Endothelial cell (in vitro differentiated cells): ENCODE measurements at places on chromosomes 13 and 19.
A peak's percentile ranks its signal among the peaks of the same experiment; 100 is the strongest.

DNA sequence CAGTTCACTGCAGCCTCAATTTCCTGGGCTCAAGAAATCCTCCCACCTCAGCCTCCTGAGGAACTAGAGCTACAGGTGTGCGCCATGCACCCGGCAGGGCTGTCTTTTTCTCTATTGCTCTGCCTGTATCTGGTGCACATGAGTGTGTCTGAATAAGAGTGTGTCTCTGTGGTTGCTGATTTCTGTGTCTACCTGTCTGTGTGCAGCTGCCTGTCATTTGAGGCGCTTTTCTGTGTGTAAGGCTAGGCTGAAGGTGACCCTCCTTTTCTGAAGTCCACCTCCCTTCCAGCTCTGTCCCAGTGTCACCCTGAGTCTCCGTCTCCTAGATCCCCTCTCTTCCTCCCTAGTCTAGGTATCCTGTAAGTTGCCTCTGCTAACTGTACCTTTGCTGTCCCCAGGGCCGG is 1.5 kb upstream of the PRR12 start:
- no peak for DNase-seq

GRCh38 chr13:39600766-39601165 is 2.2 kb downstream of the LHFPL6 start:
- DNase-seq: peak; percentile 38

DNA sequence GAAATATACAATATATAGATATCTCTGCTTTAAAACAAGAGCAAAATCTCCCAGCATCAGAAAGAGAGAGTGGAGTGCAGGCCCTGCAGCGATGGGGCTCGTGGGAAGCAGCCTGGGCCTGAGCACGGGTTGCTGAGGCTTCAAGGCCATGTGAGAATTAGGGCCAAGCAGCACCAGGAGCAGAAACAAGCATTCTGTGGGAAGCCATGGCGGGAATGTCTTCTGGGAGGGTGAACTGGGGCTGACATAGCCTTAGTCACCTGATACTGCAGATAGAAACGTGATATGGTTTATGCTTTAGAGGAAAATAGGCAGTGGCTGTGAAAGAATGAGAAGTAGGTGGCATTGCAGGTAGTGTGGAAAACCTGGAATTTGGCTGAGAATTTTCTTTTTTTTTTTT is 472.3 kb downstream of the IRS2 start:
- no peak for DNase-seq

- DNase-seq: no peak
Observed at GRCh38 chr19:7927605-7928333, 1.8 kb upstream of the CTXN1 start.

- DNase-seq: no peak
Observed at GRCh38 chr19:58166708-58167280, 16.1 kb upstream of the ZNF274 start.

DNA sequence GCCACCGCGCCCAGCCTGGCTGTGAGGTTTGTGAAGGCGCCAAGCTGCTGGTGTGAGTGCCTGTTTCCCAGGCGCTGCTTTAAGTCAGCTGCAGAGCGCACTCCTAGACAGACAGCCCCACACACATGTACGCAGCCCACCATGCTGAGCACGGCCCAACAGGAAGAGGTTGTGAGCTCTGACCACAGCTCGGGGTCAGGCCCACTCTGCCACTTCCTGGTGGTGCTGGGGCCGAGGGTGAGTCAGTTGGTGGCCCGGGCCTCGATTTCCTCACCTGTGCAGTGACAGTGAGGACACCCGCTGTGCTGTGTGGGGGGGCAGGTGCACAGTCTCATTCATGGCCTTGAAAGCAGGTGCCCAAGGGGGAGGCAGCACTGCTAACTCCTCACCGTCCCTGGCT is 106.7 kb downstream of the KDM4B start:
- DNase-seq: no peak

- no peak for DNase-seq
Observed at GRCh38 chr19:10305139-10305806, 4.3 kb downstream of the ZGLP1 start.

DNA sequence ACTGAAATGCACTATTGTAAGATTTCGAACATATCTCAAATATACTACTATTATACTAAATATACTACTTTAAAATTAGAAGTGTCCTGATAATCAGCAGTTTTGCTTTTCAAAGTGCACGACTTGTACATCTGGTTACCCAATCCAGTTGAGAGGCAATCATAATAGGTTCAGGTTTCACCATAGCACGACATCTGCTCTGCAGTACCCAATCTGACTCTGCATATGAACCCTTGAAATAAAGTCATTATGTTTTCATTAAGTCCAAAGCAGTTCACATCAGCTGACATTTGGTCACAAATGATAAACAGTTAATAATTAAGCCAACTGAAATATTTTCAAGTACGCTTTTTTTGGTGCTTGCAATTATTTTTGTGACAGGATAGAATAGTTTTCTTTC is 90.6 kb downstream of the PCDH9 start:
- DNase-seq: no peak

DNA sequence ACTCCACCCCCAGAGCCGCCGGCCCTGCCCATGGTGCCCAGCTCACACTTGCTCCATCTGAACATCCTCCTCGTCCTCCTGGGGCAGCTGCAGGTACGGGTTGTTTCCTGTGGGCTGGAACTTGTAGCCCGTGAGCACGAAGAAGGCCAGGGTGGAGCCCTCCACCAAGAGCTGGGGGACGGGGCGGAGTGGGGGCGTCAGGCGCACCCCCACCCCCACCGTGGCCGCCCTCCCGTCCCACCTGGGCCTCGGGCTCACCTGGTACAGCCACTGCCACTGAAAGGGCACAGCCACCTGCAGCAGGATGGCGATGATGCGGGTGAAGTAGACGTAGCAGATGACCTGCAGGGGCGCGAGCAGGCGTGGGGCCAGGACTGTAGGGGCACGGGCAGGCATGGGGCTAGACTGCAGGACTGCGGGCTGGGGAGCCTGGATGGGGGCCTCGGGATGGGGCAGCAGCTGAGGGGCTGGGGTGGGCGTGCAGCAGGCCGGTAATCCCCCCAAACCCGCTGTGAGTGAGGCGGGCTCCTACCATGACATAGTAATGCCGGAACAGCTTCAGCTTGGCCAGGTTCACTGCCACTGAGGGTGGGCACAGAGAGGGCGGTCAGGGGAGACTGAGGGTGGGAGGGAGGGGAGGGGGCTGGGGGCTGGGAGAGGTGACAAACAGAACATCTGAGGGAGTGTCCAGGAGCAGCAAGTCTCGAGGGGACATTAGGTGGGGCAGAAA is 6.3 kb downstream of the GPR108 start:
- DNase-seq: no peak

DNA sequence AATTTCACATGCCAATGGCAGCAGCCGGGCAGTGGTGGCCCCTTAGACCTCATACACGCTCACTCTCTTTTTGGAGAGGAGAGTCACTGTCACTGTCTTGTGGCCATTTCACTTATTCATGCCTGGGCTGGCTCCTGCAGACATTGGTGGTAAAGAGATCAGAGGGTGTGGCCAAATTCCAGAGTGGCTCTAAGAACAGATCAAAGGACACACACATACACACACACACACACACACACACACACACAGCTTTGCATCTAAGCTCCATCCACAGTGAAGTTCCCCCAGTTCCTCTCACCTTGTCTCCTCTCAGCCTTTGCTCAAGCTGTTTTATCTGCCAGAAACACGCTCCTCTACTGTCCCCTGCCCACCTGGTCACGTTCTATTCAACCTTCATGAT is 46.5 kb upstream of the KPNA3 start:
- no peak for DNase-seq

DNA sequence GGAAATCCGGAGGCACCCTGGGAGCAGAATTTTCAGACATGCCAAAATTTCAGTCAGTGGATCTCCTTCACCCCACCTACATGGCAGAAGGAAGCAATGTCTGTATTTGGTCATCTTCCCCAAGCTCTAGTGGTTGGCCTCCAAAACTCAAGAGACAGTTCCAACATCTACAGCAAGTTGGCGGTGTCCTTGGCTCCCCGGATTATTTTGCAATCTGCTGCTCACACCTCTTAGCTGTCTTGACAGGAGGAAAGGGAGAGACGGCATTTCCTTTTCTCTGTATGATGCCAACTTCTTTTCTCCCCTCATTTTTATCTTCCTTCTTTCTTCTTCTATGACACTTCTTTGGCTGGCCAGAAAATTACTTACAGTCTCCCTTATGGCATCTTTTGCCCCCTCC is 159.9 kb downstream of the SUCLA2 start:
- no peak for DNase-seq

GRCh38 chr19:54682306-54682856 is 19.6 kb downstream of the LILRB4 start:
- DNase-seq: no peak

DNA sequence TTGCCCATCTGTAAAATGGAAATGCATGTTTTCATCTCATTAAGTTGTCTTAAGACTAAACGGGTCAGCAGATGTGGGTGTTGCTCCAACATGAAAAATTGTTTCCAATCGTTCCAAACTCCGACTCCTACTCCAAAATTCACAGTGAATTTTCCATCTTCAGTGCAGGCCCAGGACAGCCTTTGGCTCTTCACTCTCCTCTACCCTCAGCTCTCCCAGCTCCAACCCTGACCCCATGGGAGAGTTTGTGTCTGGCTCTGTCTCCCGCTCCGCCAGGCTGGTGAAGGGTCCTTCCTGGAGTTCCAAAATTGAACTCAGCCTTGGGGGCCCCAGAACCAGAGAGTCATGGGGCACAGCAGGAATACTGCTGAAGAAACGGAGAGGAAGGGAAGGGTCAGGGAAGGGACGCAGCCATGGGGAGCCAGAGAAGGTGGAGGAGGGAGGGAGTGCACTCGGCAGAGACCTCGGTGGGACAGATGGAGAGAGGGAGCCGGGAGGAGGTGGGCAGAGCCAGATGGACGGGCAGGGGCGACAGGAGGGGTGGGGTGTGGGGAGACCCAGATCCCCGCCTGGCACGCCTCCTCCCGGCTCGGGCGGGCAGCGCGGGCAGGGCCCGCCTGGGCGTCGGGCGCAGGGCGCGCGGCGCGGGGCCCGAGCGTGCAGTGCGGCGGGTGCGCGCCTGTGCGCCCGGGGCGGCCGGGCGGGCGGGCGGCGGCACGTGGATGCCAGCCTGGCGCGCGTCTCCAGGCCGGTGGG is 45.6 kb downstream of the CELF5 start:
- no peak for DNase-seq

DNA sequence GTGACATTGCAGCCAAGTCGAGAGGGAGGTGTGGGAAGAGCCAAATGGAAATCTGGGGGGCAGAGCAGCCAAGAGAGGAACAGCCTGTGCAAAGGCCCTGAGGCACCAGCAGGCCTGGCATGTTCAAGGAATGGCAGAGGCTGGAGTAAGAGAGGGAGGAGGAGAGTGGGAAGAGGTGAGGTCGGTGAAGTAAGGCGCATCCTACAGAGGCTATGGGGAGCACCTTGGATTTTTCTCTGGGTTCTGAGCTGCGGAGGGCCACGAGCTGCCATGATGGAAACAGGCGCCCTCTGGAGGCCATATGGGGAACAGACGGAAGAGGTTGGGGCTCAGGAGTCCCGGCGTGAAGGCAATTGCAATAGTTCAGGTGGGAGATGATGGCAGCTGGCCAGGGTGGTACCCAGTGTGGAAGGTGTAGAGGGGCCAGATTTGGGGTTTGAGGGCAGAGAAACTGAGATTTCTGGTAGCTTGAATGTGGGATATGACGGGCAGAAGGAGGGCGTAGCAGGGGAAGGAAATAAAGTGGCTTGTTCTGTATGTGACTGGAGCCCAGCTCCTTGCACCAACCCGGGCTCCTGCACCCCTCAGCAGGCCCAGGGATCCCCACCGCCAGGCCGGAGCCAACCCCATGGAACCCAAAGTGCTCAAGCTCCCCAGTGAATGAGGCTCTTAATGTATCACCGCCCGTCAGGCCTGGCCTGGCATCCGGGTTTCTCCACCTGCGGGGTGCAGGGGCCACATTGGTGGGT is 20.5 kb upstream of the STRN4 start:
- DNase-seq: peak; percentile 47

- no peak for DNase-seq
Observed at GRCh38 chr19:49459388-49459787, 6.4 kb downstream of the ALDH16A1 start.

GRCh38 chr13:26017196-26017921 is 34.5 kb downstream of the SHISA2 start:
- no peak for DNase-seq

DNA sequence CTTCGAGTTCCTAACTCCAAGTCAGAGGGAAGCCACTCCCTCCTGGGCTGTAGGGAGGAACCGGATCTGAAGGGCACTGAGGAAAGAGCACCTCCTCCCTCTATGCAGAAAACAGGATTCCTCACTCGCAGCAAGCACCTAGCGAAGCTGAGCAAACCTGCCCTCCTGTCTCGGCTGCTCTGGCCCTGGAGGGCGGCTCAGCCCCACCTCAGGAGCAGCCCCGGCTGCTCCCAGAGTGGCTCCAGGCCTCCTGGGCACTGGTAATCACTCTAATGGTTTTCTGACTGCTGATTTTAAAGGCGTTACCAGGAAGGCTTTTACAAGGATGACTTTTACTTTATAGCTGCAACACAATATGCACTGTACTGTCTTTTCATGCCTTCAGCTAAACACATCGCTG is 312.5 kb downstream of the TEX29 start:
- peak; percentile 46 for DNase-seq

- no peak for DNase-seq
Observed at GRCh38 chr13:21883713-21884112, 212.8 kb downstream of the FGF9 start.

GRCh38 chr13:31179754-31180153 is 18.1 kb upstream of the HSPH1 start:
- DNase-seq: no peak

- no peak for DNase-seq
Observed at GRCh38 chr19:56823417-56823816, 17.1 kb downstream of the PEG3 start.

GRCh38 chr19:6693056-6693471 is 23.1 kb upstream of the TNFSF14 start:
- DNase-seq: no peak

GRCh38 chr19:18776736-18777135 is 14.4 kb downstream of the COMP start:
- no peak for DNase-seq

GRCh38 chr19:10110076-10110971 is 1.2 kb upstream of the P2RY11 start:
- no peak for DNase-seq

DNA sequence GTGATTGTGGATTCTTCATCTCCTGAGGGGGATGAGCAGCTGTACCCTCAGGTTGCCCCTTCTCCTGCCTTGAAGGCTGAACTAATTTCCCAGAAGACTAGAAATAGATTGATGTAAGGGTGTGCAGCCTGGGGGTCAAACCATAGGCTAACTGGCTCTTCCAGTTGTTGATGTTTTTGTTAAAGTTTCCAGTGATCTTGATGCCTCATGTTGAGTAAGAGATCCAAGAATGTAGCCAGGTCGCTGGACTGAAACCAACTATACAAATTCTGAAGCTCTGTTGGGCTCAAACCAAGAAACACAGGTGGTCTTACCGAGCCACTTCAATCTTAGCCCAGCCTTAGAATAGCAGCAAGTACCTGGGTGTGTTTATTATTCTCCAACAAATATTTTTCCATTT is 391.8 kb downstream of the KLF5 start:
- DNase-seq: no peak
